ENCODE measurements at places on chromosomes 7 and 10. TPM values are rescaled to one million over a fixed set of nuclear protein-coding genes. Genes with fewer than 3 reads are reported as not detected.

Gene CTAGE8
- total RNA-seq = 0.16 TPM

Gene HOXA7
- 2.2 TPM for total RNA-seq

Gene RBP3
- total RNA-seq = not detected

DNA sequence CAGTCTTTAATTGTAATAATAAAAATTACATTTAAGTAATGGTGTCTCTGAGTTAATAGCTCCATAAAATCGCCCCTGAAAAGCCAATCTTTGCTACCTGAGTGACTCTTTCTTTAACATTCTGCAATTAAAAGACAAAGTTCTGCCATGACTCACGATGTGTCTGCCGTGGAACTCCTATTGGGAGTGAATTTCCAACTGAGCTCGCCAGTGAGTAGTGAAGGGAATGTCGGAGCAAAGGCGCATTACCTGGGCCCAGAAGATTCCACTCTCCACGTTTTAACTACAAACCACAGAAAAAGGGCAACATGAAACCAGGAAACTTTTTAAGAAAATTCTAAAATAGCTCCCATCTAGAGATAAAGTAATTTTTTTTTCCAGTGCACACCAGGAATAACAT, 36.9 kb upstream of the RNF32 start:
- DNase-seq = no peak

DNA sequence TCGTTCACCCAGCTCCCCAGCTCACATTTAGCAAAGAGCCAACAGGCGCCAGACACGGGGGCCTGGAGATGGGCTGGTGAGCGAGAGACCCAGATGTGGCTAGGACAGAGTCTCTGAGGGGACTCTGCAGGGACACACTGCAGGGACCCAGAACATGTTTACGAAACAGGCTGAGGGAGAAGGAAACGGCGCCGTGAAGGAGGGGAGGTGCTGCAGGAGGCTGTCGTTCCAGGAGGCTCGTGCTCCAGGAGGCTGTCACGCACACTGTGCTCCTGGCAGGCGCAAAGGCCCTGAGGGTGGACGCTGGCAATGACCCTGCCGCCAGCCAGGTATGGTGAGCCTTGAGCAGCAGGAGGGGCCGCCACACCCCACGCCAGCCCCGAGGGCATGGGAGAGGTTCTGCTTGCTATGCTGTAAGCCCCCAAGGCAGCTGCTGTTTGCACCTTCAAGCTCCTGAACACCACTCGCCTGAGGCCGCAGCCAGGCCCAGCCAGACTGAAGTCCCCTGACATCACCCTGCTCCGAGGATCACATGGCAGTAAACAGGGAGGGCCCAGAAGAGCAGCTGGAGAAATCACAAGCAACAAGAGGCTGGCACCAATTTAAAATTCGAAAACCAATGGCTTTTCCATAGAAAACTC, 27.3 kb downstream of the ADAP1 start:
- DNase-seq = no peak

DNA sequence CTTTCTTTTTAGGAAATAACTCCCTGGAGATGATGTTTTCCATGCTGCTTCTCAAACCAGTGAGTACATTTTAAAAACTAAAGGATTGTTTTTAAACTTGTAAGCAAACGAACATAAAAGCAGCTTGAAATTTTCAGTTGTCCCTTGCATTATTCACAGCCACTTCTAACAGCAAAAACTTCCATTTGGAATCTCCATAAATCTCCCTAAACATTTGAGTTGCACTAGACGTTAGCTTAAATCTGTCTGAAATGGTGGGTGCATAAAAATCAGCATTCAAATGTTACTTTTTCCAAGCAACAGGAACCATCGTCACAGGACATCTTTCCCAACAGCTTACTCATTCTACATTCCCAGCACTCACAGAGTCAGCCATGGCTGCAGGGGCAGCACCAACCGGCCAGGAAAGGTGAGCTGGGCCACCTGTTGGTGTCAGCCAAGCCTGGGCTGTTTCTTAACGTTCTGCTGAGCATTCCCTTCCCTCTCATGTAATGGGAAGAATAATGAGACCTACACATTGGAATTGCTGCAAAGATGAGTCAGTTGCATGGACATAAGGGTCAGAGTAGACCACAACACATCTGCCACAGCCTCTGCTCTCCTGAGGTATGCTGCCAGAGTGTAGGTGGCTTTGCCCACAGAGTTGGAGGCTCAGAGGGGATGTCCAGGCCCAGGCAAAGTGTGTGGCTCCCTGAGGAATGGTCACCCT, 163.2 kb downstream of the TNS3 start:
- DNase-seq = no peak

Gene STN1
- total RNA-seq = 24.9 TPM

Gene CALML5
- total RNA-seq = not detected
